NCI-H1694 (cell line): ENCODE measurements at places on chromosomes 11 and 22.

GRCh38 chr22:40256516-40256915 is 78.8 kb downstream of the TNRC6B start:
- no peak for DNase-seq

GRCh38 chr11:125381499-125382044 is 114.5 kb downstream of the FEZ1 start:
- no peak for DNase-seq

- no peak for DNase-seq
Observed at GRCh38 chr22:21866833-21867527, 465 bp downstream of the MAPK1 start.

DNA sequence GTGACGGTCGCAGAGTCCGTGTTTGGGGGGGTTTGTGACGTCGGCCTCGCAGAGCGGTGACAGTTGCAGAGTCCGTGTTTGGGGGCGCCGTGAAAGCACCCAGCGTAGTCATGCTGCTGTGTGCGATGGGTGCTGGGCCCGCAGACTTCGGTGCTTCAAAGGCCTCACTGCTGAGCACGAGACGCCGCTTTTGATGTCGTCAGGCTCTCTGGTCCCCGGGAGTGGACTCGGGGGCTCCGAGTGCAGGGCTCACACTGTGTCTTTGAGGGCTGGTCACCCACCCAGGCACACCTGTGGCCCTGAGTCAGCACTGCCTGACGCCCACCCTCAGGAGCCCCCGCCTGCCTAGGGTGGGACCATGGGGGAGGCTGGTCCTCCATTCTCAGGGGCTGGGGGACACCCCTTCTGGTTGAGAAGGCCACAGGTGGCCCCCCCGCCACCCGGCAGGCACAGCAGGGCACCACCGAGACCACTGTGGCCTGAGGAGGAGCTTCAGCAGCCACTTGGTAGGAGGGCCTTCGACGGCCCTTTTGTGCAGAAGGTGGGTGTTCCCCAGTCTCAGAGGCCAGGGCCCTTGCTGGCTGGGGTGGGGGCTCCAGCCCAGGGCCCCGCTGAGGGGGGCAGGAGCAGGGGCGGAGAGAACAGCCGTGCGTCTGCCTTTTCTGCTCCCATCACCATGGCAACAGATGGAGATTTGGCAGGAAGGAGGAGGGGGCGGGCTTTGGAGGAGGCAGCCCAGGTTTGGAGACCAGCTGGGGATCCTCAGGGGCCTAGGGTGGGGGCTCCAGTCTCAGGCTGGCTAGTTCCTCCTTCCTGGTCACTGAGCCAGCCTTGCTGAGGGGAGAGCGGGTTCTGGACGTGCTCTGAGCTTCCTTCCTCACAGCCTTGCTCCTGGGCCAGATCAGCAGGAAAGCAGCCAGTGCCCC is 20.9 kb downstream of the BRSK2 start:
- no peak for DNase-seq
